Activated T-helper 1 cell treated with anti-CD3 and anti-CD28 coated beads, Interleukin-2, amount 50 U/mL, for 16 hours (primary cell): ENCODE measurements at places on chromosomes 6 and 20.

- no peak for DNase-seq
Observed at GRCh38 chr6:163782436-163783003, 368.0 kb downstream of the QKI start.

DNA sequence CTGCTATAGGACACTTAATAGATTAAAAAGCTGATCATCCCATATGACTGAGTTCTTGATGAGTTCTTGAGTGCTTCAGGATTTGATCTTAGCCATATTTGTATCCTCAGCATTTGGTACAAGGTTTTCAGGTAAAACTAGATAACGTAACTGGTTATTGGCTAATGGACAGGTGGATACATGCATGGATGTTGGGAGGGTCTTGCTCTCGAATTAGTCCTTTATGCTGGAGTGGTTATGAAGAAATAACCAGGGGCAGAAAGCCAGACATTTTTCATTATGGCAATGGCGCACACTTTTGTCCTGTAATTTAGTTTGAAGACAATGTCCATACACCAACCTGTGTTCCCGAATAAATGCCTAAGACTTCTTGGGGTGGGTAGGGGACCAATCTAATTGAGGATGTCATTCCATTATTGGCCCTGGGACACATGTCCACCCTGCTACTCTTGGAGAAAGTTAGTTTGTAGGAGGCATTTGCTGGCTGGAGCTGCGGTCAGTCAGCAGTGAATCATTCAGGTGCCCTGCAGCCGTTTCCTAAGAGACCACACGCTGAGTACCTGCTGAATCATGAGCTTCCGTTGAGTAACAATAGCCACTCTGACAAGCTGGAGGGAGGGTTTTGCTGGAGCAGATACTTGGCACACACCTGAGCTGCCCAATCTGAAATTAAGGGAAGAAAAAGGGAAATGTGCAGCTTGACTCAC is 194.4 kb downstream of the FOXA2 start:
- DNase-seq: no peak

DNA sequence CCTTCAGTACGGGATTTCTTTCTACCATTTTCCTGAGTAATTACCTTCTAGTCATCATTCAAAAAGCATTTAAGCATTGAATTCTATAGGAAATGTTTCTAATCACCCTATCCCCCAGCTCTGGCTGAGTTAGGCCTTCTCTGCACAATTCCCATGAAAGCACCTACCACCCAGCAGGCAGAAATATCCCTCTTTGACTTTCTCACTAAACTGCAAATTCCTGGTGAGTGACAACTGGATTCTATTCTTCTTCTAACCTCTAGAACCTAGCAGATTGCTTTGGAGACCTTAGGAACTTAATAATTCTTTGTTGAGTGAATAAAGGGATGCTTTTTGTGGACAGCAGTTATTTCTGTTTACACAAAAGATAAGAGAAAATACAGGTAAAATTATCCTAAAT is 328.7 kb downstream of the LAMA2 start:
- no peak for DNase-seq

- no peak for DNase-seq
Observed at GRCh38 chr20:50089787-50090177, 23.2 kb downstream of the UBE2V1 start.

DNA sequence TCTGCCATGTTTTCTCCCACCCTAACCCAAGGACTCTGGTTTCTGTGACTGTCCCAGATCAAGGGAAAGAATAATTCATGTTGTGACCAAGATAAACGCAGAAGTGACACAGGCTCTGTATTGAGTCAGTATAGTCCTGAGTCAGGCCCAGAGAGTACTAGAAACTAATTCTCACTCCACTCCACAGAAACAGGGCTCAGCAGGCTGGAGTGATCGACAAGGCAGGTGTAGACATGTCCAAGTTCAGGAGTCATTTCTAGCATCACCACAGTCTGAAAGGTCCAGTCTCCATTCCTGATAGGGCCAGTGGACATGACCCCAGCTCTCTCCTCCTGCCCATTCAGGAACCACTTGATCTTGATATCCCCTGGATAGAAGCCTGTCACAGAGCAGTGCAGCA is 2.7 kb downstream of the HLA-DOB start:
- DNase-seq: no peak

DNA sequence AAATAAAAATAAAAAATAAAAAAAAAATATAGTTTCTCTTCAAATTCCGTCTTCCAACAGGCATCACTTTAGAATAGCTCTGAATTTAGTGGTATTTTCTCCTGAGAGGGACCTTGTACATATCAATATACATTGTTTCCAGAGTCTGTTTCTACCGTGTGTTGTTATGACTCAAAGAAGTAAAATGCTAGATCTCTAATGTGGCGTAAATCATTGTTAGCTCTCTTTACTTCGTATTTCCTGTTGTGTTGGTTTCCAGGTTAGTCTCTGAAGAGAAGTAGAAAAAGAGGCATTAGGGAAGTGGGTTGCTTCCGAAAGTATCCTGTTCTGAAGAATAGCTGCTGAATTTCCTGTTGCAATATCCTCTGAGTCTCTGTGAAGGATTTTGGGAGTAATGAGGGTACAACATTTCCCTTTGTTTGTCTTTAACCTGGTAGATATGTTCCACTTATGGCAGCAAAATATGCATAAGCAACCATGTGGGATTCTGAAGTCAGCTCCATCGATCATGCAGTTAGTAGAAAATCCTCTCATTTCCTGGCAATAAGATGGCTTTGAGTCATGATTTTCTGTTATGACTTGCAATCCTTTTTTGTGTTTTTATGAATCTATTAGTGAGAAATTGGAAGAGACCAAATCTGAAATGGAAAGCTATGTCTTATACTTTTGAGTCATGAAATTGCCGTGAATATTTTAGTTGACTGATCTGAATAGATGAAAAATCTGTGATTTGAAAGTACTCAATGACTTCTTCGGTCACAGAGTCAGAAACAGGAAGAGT is 42.0 kb upstream of the MCHR2 start:
- DNase-seq: no peak

- DNase-seq: no peak
Observed at GRCh38 chr6:11324453-11325015, 92.1 kb upstream of the NEDD9 start.

DNA sequence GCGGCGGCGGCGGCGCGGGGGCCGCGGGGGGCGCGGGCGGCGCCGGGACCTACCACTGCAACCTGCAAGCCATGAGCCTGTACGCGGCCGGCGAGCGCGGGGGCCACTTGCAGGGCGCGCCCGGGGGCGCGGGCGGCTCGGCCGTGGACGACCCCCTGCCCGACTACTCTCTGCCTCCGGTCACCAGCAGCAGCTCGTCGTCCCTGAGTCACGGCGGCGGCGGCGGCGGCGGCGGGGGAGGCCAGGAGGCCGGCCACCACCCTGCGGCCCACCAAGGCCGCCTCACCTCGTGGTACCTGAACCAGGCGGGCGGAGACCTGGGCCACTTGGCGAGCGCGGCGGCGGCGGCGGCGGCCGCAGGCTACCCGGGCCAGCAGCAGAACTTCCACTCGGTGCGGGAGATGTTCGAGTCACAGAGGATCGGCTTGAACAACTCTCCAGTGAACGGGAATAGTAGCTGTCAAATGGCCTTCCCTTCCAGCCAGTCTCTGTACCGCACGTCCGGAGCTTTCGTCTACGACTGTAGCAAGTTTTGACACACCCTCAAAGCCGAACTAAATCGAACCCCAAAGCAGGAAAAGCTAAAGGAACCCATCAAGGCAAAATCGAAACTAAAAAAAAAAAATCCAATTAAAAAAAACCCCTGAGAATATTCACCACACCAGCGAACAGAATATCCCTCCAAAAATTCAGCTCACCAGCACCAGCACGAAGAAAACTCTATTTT is 2.0 kb downstream of the FOXC1 start:
- no peak for DNase-seq

GRCh38 chr20:16621435-16622141 is 48.3 kb upstream of the KIF16B start:
- DNase-seq: no peak

- DNase-seq: no peak
Observed at GRCh38 chr20:58069796-58070663, 158.4 kb downstream of the ANKRD60 start.

DNA sequence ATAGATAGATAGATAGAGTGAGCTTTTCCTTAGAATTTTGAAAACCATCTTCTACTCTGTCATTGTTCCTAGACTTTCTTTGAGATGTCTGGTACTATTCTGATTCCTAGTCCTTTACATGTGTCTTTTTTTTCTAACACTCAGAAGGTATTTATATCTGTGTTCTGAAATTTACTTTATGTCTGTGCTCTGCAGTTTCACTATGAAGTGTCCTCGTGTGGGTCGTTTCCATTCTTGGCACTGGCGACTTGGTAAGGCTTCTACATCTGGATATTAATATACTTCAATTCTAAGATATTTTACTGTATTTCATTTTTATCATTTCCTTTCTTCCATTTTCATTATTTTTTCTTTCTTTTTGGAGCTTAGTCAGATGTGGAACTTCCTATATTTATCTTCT is 87.0 kb downstream of the FHL5 start:
- no peak for DNase-seq

DNA sequence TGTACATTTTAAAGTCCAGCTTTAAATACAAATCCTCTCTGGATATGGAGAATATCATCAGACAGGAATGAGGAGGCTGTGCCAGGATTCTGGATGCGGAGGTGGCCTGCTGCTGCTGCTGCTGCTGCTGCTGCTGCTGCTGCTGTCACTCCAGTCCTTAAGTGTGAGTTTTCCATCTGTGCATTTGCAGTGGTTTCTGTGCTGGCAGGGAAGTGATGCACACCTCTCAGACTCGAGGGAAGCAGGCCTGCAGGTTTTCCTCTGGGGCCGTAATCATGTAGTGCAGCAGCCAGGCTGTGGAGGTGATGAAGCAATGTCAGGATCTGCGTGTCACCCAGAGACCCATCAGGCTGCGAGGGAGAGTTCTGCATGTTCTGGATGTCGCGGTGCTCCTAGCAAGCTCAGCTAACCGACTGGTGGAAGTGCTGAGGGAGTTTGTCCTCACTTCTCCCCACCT is 32.0 kb downstream of the CFAP61 start:
- DNase-seq: no peak

GRCh38 chr6:42367353-42368011 is 84.2 kb downstream of the TRERF1 start:
- no peak for DNase-seq

DNA sequence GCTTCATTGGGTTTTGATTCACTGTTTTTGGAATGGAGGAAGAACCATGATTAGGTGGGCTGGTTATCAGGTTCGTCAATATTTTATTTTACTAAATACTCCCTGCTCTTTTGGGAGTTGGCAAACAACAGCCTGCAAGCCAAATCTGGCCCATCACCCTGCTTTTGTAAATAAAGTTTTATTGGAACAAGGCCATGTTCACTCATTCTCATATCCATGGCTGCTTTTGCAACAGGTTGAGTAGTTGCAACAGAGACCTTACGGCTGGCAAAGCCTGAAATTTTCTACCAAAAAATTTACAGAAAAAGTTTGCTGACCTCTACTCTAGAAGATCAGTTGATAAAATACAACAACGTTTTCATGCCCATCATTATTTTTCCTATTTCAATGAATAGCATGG is 45.1 kb downstream of the SYTL3 start:
- no peak for DNase-seq
